ENCODE measurements at places on chromosomes 5 and 9.

- DNase-seq = no peak
Measured at GRCh38 chr5:61348447-61348846, 16.4 kb downstream of the ZSWIM6 start.

DNA sequence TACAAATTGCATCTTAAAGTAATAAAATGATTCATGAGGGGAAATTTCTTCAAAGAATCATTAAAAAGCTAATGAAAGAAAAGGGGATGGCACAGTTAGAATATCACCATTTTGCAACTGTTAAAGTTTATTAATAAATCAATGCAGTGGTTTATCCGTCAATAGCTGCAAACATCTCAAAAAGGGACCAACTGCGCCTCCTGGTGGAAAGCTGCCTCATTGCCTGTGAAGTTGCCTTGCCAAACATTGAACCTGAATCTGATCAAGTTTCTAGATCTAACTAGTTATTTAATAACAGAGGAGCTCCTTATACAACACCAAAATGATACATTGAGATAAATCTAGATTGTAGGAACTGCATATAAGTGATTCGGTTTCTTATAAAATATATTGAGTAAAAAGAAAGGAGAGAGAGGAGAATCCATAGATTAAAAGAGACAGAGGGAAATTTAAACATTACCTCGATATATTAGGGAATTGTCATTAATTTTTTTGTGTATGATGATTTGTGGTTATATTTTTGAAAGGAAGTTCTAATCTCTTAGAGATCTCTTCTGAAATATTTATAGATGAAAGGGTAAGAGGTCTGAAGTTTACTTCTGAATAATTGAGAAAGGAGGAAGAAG lies 6.9 kb upstream of the NDUFB6 start:
- DNase-seq = peak; percentile 83

GRCh38 chr5:115366223-115366622 lies 69.8 kb upstream of the CCDC112 start:
- no peak for DNase-seq

DNA sequence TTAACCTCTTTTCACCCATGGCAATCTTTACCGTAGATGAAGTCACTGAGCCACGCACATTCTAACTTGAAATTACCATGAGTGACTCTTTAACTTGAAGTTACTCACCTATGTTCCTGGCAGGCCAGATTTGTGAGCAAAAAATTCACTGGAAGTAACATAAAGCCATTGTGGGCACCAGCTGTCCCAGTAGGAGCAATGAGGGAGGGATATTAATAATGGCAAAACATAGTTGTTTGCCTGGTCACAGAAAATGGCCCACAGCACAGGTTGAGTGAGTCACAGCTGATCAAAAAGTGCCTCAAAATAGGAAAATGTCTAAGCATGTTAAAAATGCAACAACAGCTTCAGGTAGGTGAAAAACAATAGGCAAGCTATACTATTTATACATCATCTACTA lies 146.6 kb downstream of the EFNA5 start:
- no peak for DNase-seq

GRCh38 chr5:127223256-127223974 lies 67.2 kb upstream of the MEGF10 start:
- DNase-seq = no peak

- no peak for DNase-seq
Measured at GRCh38 chr5:83095957-83096539, 18.7 kb downstream of the XRCC4 start.

- peak; percentile 84 for DNase-seq
Measured at GRCh38 chr9:35954942-35955546, 2.9 kb downstream of the OR2S2 start.

GRCh38 chr9:130981002-130981755 lies 27.8 kb upstream of the LAMC3 start:
- DNase-seq = no peak

DNA sequence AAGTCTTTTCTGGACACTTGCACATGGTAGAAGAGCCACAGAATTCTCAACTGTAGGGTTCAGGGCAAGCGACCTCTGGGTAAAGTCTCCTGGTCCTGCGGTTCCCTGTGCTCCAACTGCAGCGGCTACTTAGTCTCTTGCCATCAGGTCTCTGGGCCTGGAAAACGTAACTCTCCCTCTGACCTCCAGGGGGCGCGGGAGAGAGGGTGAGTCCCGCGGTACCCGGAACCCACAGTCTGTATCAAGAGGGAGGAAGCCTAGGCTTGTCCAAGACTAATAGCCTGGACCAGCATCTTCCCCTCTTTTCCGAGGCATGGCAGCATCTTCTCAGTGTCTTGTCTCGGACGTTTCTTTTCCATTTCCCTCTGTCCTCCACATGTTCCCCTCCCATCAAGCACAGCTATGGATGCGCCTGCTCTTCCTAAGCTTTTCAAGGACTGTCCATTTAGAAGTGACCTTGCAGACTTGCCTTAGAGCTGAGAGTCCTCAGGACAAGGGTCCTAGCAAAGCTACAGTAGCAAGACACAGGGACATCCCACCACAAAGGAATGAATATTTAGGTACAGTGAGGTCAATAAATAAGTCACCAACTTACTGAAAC lies 59.3 kb downstream of the FSTL4 start:
- peak; percentile 74 for DNase-seq

GRCh38 chr5:34666392-34667080 lies 10.4 kb downstream of the RAI14 start:
- no peak for DNase-seq

GRCh38 chr5:178769617-178770260 lies 39.3 kb upstream of the ZNF354A start:
- no peak for DNase-seq

DNA sequence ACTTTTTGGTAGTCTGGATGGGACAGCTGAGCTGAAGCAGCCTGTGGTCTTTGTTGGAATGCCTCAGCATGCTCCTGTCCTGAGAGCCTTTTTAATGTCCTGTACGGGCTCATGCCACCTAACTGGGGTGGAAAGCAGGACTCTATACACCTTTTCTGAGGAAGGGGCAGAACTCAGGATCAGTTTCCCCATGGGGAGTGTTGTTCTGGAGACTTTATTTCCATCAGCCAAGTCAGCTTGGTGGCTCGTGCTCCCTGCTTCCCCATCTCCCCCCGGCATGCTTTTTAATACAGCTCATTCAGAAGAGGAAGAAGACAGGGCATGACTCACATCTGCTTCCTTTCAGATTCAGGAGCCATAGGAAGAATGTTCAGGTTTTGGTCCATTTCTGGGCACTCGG lies 5.1 kb upstream of the SEPTIN8 start:
- DNase-seq = no peak

Data from NAMALWA (cell line).